ENCODE measurements at places on chromosomes 1 and 21. TPM values are rescaled to one million over a fixed set of nuclear protein-coding genes. Genes with fewer than 3 reads are reported as not detected.
A peak's percentile ranks its signal among the peaks of the same experiment; 100 is the strongest.

DNA sequence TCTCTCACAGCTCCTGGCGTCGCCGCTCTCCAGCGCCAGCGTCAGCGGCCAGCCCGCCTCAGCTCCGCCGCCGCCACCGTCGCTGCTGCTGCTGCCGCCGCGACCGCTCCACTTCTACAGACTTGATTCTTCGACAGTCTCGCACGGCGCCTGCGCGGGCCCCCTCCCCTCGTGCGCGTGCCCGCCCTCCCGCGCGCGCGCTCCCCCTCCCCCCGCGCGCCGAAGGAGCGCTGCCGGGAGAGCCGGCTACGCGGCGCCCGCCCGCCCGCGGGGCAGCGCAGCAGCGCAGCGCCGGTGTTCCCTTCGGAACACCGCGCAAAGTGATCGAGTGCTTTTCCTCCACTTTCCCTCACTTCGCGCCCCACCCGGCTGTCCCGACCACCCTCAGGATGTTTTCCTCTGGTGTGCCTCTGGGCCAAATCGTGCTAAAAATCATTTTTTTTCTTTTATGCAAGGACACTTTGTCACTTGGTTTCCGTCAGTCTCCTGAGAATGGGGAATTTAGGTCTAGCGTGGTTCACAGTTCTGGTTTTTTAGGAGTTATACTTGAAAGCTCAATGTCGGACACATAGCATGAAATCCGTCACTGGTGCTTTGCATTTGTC, at the start of gene IRF2BP2:
TSS of gene IRF2BP2 (minus strand) at position 118 of the 605 bp plus-strand sequence. CDS start 684 bp downstream, outside the sequence.
- peak; percentile 84 for DNase-seq

DNA sequence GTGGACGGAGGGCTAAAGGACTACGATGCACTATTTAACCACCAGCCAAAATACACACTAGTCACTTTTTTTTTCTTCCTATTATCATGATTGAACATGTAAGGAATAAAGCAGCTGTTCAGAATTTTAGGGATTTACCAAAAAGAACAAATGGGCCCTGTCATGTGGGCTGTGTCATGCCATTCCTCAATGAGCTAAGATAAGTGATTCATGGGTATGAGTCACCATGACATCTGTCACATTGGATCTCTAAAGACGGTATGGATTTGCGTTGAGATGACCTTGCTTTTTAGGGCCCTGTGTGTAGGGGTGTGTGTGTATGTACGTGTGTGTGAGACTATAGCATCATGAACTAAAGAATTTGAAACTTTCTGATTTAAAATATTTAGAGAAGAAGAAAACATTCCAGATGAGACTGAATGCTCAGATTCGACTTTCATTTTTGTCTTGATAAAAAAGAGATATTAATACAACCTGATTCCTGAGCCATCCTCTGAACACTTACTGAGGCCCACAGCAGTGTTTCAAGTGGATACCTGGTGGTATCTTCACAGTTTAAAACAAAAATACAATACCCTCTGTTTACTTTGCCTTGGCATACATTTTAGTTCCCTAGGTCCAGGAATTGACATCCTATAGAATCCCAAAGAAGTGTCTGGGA, 246.1 kb upstream of the DUSP10 start:
- DNase-seq = peak; percentile 69

The C1QA gene
- not detected for total RNA-seq

DNA sequence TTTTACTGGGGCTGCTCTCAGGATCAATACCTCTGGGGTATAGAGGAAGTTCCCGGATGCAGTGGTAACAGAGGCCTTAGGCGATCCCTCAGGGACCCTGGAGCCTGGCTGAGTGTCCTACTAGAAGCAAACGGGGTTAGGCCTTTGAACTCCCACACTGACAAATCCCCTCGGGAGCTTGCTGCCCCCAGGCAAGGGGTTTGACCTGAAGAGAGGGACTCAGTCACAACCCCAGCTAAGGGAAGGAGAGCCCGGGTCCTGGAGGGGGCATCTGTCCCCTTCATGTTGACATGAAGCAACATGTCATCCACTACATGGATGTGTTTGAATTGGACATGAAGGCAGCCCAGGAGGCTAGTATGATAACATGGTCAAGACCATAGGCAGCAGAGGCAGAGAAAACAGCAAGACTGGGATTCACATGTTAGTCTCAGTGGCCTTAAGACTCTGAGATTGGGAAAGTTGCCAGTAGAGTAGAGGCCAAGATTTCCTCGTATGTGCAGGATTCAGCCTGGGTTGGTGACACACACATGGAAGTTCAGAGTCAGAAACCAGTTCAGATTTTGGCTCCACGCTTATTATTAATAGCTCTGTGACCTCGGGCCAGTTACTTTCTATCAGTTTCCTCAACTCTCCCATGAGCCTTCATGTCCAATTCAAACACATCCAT, 101.5 kb downstream of the KCNN3 start:
- DNase-seq = peak; percentile 23

DNA sequence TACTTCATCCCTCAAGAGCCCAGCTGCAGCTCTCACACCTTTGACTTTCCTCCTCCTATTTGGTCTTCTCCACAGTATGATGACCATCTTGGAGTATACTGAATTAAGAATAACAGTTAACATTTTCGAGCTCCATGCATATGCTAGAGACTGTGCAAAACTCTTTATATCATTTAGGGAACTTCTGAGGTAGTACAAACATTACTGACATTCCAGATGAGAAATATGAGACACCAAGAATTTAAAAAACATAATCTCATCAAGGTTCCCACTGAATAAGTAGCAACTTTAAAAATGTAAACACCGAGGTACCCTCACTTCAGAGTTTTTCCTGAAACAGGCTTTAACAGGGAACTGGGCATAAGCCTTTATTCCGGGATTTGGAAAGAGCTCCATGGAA, 22.7 kb downstream of the FMO3 start:
- no peak for DNase-seq

The RAB42 gene
- not detected for total RNA-seq

- DNase-seq = no peak
Measured at GRCh38 chr1:193674292-193674944, 488.0 kb upstream of the B3GALT2 start.

The KCNJ10 gene
- total RNA-seq = 0.26 TPM

DNA sequence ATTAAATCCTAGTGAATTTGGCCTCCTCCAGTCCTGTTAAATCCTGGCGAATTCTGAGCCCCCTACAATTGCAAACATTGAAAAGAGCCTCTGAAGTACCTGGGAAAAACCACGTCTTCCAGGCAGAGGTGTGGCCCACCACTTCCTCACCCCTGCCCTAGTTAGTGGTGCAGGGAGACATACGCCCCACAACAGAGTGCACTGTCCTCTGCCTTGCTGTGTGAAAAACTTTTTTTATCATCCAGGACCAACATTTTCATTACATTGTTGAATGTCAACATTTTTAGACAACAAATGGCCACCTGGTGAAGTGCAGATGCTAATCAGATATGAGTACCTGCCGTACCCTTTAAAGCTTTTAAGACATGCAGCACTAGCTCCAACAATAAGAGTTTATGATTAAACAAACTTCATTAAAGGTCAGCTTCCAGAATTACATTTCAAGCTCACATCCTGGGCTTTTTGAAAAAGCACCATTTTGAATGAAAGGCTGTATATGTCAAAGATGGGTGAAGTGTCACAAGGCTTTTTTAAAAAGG, 13.6 kb upstream of the TMPRSS2 start:
- no peak for DNase-seq

- no peak for DNase-seq
Measured at GRCh38 chr1:66925558-66925910, 744 bp downstream of the MIER1 start.

DNA sequence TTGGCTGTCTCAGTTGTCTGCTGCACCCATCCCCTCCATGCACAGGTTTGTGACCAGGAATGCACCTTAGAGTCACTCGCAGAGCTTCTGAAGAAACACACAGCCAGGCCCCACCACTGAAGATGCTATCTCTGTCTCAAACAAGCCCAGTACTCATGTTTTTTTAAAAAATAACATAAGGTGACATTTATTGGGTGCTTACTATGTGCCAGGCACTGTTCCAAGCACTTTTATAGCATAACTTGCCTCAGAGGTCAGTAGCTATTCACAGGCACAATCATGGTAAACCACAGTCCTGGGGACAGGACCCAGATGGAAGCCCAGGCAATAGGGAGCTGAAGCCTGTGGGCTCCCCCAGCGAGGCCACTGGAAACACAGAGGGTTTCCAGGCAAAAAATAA, 8.8 kb upstream of the ATP13A2 start:
- DNase-seq = no peak

The COL6A2 gene
- total RNA-seq = 24.0 TPM

The RGS8 gene
- total RNA-seq = not detected

The RPE65 gene
- not detected for total RNA-seq

DNA sequence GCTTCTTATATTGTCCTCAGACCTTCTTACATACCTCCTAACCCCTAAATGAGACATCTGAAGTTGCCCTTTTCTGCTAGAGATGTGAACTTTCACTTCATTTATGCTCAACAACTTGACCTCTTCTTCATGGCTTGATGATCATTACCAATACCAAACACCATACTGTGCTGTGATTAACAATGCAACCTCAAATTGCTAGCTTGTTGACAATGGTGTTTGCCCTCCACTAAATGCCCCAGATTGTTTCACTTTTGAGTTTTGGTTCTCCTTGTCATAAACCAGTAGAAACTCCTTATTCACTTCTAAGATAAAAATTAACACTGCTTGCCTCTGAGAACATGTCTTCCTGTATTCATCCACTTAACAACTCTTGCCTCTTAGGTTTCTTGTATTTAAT, 5.6 kb downstream of the JAK1 start:
- DNase-seq = no peak

GRCh38 chr1:211735208-211736170, 60.1 kb upstream of the NEK2 start:
- DNase-seq = peak; percentile 100

GRCh38 chr1:60864722-60865121, 217.6 kb upstream of the NFIA start:
- DNase-seq = no peak

The PTGER3 gene
- total RNA-seq = 0.03 TPM

The GPR52 gene
- total RNA-seq = 0.19 TPM

DNA sequence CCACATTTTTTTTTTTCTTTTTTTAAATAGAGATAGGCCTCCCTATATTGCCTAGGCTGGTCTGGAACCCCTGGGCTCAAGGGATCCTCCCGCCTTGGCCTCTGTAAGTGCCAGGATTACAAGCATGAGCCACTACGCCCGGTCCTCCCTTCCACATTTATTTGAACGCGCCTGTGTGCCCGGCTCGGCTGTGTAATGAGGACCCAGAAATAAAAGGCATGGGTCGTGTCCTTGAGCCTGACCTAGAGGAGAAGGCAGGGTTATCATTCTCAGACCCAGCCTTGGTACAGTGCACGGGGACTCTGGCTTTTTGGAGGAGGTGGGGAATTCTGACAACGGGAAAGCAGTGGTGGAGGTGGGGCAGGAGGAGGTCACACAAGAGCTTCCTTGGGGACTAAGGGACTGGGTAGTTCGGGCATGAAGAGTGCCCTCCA, 841 bp downstream of the CENPF start:
- DNase-seq = peak; percentile 31

DNA sequence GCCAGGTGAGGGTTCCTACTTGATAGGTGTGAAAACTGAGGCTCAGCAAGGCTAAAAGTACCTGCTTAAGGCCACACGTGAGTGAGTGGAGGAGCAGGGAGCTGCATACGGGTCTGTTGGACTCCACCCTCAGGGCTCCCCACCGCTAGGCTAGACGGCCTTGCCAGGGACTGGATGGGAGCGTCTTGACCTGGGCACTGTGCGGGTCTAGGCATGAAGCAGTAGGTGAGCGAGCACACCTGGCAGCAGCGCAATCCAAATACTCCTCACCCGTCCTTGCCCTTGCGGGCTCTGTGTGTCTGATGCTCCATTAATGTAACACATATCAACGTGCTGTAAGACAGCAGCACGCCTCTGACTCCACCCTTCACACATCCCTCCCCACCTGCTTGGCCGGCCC, 94.0 kb downstream of the LACTBL1 start:
- DNase-seq = no peak

The SFT2D2 gene
- 65.8 TPM for total RNA-seq

The AKR7A3 gene
- total RNA-seq = 0.21 TPM
